Peyer's patch (tissue), 4 donors: ENCODE measurements at places on chromosomes 7 and 10.

- no peak for DNase-seq
Observed at GRCh38 chr7:44110719-44111635, 6.8 kb downstream of the AEBP1 start.

GRCh38 chr7:90655566-90655965 lies 59.4 kb downstream of the CDK14 start:
- DNase-seq, result no peak

DNA sequence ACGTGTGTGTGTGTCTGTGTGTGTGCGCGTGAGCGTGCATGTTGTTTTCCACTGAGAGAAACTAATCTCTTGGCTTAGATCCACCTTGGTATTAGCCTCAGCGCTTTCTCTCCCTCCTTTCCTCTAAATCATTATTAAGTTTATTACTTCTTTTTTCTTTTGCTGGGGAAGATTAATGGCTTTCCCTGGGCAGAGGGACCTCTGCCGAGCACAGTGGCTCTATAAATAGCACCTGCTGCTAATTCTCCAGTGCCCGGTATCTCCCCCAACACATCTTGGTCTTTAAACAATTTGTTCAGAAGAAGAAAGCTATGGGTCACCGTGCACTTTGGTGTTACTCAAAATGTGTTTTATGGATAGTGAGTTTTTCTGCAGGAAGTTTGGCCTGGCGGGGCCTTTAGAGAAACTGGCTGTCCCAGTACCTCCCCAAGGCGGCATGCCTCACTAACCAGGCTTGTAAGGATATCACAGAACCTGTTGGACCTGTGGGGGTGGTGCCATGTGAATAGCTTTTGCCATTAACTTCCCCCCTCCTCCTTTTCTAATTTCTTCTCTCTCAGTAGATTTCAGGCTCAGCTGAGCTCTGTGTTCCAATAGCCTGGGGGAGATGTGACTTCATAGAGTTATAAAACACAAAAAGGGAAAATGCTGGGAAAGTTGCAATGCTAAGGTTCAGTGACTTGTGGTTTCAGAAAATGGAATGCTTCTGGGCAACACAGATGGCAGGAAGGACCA lies 70.1 kb upstream of the RAB11FIP2 start:
- DNase-seq, result no peak

GRCh38 chr10:60513281-60513680 lies 123.6 kb upstream of the ANK3 start:
- DNase-seq, result no peak

DNA sequence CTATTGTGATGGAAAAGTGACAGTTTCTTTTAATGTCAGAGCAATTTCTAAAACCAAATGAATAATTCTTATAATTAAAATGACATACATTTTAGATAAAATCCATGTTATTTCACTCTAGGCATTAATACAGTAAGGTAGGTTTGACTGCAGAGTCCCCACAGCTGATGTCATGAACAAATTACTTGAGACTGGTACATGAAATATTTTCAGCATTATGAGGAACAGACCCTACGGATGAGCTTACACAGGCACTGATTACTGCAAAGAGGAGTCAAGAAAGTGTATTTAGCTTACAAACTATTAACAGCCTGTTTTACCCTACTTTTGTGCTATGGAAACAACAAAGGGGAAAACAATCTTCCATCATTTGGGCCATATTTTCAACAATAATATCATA lies 8.9 kb downstream of the COL1A2 start:
- no peak for DNase-seq

DNA sequence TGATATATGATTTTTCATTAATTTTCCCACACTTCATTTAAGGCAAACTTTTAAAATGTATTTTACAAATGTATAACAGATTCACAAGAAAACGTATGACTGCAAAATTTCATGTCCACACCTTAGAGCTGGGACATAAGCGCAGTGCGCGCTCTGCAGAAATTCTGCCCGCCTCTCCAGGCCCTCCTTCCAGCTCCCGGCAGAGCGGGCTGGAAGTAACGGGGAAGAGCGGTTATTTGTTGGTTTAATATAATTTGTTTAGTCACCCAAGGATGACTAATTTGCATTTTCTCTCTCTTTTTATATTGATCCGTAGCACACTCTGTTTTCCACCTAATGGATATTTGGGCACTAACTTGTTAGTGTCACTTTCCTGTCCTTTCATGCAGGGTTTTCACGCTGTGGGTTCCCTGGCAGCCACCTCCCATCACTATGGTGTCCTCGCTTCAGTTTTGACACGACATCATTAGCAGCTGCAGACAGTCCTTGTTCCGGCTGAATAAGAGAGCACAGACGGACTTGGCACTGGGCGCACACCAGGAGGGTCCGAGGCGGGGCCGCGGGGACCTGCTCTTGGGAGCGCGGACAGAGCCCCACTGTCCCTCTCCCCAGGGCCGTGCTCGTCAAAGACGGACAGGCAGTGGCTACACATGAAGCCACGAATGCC lies 129.2 kb upstream of the SEC61G start:
- DNase-seq, result no peak
